ENCODE measurements at places on chromosomes 7 and 10. TPM values are rescaled to one million over a fixed set of nuclear protein-coding genes. Genes with fewer than 3 reads are reported as not detected.

AOAH gene
- 0.53 TPM for total RNA-seq

GRCh38 chr10:7610026-7610425 lies 56.7 kb downstream of the ITIH5 start:
- DNase-seq, result no peak

TLX1 gene
- not detected for total RNA-seq

DNA sequence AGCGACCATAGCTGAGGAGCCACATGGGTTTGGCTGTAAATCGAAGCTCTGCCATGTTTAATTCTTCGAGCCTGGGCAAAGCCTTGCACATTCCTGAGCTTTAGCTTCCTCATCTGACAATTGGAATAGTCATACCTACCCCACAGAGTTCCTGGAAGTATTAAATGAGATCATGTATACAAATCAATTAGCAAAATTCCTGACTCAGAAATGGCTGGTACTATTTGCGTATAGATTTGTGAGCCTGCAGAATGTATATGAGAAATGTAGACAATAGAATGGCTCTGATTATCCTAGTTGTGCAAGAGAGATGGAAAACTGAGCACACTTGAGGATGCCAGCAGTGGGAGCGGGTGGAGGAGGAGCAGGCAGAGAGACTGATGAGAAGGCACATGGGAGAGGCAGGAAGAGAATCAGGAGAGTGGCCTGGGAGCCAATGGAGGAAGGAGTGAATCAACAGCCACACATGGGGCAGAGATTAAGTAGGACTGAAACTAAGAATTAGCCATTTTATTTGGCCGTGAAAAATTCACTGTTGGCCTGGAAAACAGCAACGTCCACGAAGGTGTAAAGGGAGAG lies 128.0 kb upstream of the C1GALT1 start:
- no peak for DNase-seq

- DNase-seq, result no peak
These were observed 36.7 kb downstream of the SLIT1 start for GRCh38 chr10:97149079-97149531.

LHPP gene
- total RNA-seq, result 5.7 TPM

DNA sequence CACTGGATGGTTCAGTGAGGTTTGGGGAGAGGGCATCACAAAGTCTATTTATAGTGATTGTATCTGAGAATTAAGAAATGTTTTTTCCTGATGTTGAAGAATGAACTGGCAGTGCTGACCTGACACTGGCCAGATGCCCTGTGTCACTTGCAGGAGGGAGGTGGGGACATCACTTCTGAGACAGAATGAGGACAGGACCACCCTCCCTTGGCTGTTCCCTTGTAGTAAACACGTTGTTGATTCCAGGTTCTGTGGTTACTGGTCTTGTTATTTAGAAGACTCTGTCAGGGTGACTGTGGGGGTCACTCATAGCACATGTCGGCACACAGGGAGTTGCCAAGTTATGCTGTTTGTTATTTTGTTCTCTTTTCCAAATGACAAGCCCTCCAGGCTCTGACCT lies 126.4 kb downstream of the ADCY1 start:
- DNase-seq, result no peak

DNA sequence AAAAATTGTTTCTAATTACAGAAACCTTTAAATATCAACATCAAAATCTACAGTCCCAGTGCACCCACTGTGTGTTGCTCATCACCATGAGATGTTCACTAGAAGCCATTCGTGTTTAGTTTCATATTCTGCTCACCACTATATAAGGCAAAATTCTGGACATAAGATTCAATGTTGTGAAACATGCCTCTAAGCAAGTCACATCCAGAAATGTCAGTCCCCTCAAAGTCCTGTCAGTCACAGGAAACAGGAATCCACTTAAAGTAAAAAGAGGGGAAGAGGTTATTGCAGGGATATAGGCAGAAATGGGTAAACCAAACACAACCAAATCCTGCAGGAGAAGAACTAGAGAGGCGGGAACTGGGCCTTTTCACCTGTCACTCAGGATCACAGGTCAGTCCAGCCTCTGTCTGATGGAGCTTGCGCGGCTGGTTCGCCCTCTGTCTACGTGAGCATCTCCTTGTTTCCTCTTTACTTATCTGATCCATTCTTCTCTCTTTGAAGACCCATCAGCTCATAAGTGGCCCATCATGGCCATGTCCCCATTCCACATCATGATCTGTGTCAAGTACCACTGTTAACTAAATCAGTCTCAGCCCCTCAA lies 58.4 kb downstream of the MYPN start:
- no peak for DNase-seq
